ENCODE measurements at places on chromosomes 6 and 20. TPM values are rescaled to one million over a fixed set of nuclear protein-coding genes. Genes with fewer than 3 reads are reported as not detected.

RTN4IP1 gene
- total RNA-seq = 4.1 TPM

SLC35F1 gene
- 0.30 TPM for total RNA-seq

MMP24 gene
- 5.3 TPM for total RNA-seq

SLC35B3 gene
- 19.2 TPM for total RNA-seq

DNA sequence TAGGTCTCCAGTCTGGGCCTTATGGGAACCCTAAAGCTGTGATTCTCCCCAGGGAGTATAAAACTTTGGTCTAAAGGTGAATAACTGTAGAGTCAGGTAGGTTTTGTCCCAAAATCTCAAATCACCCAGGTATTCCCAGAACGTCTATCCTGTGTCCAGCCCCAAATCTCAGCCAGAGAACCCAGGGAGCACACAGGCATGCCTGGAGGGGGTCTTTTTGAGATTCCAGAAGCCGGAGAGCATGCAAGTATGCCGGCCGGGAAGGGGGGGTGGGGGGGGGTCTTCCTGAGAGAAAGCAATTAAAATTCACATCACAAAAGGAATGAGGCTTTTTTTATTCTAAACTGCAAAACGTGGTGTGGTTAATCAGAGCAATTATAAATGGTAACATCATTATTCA lies 210.0 kb downstream of the PTPRT start:
- H3K27ac ChIP-seq = no peak overlapping the region
- H3K27me3 ChIP-seq = no peaks in the 10 kb centered on the region
- no peak overlapping the region for H3K4me3 ChIP-seq
- DNase-seq = no peak
- no peaks in the 10 kb centered on the region for H3K36me3 ChIP-seq

RIN2 gene
- total RNA-seq = 101 TPM

- no peak overlapping the region for H3K4me3 ChIP-seq
- H3K27me3 ChIP-seq = no peaks in the 10 kb centered on the region
- H3K4me1 ChIP-seq = peaks cover 62% of the 10 kb centered on the region
- peaks cover 14% of the 10 kb centered on the region for H3K36me3 ChIP-seq
Measured at GRCh38 chr6:163459536-163459935, 45.0 kb downstream of the QKI start.

DNA sequence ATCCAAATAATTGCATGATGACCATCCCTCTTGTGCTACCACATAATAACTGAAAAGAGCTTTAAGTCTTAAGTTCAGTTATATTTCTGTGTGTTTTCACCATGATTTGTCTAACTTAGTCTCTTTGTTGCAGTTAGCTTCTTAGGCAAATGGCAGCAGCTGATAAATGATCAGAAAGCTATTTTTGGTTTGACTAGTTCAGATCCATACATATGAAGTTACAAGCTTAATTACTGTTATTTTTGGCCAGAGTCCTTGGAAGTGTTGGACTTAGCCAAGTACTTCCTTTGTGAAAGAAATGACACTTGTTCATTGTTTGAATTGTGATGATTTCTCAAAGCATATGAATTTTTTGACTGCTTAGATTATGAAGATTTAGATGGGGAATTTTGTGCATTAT lies 54.2 kb downstream of the HIVEP1 start:
- no peaks in the 10 kb centered on the region for H3K36me3 ChIP-seq
- H3K27me3 ChIP-seq = no peaks in the 10 kb centered on the region
- no peak overlapping the region for H3K4me3 ChIP-seq
- no peak overlapping the region for H3K27ac ChIP-seq

THEMIS gene
- total RNA-seq = 1.8 TPM

DNA sequence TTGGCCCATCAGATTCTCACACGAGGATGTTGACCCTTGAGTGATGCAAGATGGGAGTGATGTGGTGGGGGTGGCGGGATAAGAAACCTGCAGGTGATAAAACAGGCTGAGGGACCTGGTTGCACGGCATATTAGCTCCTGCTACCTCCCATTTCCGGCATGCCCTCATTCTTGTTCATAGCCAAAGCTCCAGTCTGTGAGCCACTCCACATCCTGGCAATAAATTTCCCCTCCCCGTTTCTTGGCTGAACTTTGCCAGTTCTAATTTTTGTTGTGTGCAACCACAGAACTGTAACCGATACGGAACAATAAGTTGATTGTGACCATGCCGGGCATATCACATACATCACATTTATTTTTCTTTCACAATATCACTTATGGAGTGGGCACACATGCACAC lies 41.6 kb upstream of the NFATC2 start:
- no peaks in the 10 kb centered on the region for H3K4me1 ChIP-seq
- H3K27me3 ChIP-seq = no peaks in the 10 kb centered on the region
- no peak overlapping the region for H3K4me3 ChIP-seq
- no peaks in the 10 kb centered on the region for H3K36me3 ChIP-seq
- H3K27ac ChIP-seq = no peak overlapping the region
- no peak for DNase-seq

DNA sequence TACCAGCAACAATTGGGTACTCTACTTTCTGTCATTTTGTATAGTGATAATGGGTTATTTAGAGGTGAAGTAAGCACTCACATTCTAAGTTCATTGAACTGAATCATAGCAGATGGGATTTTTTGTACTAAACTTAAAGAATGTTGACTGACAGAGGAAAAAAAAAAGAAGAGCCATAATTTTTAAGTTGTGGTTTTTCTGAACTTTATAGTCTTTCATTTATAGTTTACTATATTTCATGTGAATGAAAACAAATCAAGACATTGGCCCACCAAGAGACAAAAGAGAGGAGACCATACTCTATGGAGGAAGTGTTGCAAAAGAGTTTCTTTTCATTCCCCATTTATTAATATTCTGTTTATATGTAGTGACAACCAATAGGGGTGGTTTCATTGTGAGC lies 685.7 kb downstream of the BCKDHB start:
- no peaks in the 10 kb centered on the region for H3K27me3 ChIP-seq
- H3K4me3 ChIP-seq = no peak overlapping the region
- H3K36me3 ChIP-seq = no peaks in the 10 kb centered on the region
- H3K27ac ChIP-seq = no peak overlapping the region
- no peak for DNase-seq
- H3K4me1 ChIP-seq = no peaks in the 10 kb centered on the region

- peaks cover 41% of the 10 kb centered on the region for H3K4me1 ChIP-seq
- no peak overlapping the region for H3K27ac ChIP-seq
- H3K27me3 ChIP-seq = no peaks in the 10 kb centered on the region
- no peak for DNase-seq
Measured at GRCh38 chr6:161226009-161226964, 47.6 kb downstream of the AGPAT4 start.

- no peak for DNase-seq
- H3K4me3 ChIP-seq = no peak overlapping the region
- no peaks in the 10 kb centered on the region for H3K4me1 ChIP-seq
- no peak overlapping the region for H3K27ac ChIP-seq
Measured at GRCh38 chr6:101980924-101981323, 587.4 kb downstream of the GRIK2 start.

RNF146 gene
- total RNA-seq = 61.7 TPM

DNA sequence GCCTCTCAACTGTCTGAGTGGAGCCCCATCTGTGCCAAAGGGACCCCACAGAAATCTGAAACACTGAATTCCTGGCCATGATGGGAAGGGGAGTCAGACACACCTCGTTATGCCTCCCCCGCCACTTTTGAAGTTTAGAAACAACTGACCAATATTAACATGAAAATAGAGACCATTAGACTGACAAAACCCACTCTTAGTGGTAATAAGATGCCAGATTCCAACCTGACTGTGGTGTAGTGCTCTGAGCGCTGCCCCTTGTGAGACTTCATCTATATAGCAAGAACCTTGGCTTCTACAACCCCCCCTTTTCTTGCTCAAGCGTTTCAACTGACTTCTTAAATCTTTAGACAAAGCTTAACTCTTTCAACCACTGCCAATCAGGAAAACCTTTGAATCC lies 46.1 kb upstream of the UNC93A start:
- no peak for DNase-seq
- no peak overlapping the region for H3K4me3 ChIP-seq
- H3K27ac ChIP-seq = no peak overlapping the region
- H3K27me3 ChIP-seq = peaks cover 5% of the 10 kb centered on the region
- no peaks in the 10 kb centered on the region for H3K36me3 ChIP-seq
- no peaks in the 10 kb centered on the region for H3K4me1 ChIP-seq

DNA sequence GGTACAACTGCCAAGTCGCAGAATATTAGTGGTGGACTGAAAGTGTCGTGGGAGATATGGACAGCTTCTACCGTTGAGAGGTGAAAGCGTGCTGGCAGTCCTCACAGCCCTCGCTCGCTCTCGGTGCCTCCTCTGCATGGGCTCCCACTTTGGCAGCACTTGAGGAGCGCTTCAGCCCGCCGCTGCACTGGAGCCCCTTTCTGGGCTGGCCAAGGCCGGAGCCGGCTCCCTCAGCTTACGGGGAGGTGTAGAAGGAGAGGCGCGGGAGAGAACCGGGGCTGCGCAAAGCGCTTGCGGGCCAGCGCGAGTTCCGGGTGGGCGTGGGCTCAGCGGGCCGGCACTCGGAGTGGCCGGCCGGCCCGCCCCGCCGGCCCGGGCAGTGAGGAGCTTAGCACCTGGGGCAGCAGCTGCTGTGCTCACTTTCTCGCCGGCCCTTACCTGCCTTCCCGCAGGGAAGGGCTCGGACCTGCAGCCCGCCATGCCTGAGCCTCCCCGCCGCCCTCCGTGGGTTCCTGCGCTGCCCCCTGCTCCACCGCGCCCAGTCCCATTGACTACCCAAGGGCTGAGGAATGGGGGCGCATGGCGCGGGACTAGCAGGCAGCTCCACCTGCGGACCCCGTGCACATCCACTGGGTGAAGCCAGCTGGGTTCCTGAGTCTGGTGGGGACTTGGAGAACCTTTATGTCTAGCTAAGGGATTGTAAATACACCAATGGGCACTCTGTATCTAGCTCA lies 47.2 kb upstream of the MBOAT1 start:
- no peak overlapping the region for H3K27ac ChIP-seq
- no peaks in the 10 kb centered on the region for H3K4me1 ChIP-seq
- H3K4me3 ChIP-seq = no peak overlapping the region
- no peaks in the 10 kb centered on the region for H3K36me3 ChIP-seq
- no peak for DNase-seq
- H3K27me3 ChIP-seq = no peaks in the 10 kb centered on the region

DNA sequence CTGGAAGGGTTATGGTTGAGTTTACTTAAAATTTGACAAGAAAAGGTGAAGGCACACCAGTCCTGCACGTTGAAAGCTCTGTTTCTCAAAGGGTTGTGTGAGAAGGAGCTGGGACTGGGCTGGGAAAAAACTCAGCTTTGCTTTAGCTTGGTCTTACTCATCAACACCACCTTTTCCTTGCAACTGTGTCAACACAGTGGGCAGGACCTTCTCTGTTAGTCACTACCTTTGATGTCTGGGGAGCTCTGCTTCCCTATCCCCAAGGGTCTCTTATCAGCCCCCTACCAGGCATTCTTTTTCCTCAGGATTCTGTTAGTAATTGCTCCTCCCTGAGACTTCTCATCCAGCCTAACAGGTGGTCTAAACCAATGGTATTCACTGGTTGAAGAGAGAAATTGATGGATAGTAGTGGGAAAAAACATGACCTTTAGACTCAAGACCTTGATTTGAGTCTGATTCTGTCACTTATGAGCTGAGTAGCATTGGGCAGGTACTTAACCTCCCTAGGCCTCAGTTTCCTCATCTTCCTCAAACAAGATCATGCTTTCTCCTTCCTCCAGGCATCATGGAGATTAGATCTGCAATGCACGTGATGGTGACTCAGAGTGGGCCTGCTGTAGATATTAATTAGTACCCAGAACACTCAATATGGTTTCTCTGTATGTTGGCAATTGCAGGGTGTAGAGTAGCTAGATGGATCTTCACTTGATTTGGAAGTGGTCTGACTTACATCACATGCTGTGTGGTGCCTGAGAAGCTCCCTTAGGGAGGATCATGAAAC lies 17.2 kb upstream of the FOXA2 start:
- no peak overlapping the region for H3K4me3 ChIP-seq
- no peaks in the 10 kb centered on the region for H3K4me1 ChIP-seq
- H3K27me3 ChIP-seq = no peaks in the 10 kb centered on the region
- no peaks in the 10 kb centered on the region for H3K36me3 ChIP-seq

DNA sequence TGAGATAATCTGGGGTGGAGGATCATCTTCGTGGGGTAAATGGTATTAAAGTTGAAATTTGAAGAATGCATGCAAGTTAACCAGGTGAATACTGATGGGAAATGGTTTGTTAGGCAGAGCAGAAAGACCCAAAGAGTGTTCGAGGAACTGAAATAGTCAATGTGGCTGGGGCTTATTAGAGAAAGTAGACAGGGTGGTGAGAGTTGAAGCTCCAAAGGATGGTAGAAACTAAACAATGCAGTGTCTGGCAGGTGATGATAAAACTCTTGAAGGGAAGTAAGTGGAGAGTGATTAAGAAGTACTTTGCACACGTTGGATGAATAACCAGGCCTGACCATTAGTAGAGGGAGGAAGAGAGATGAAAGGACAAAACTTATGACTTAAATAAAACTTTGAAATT lies 39.8 kb upstream of the CENPW start:
- H3K4me3 ChIP-seq = no peak overlapping the region
- H3K36me3 ChIP-seq = no peaks in the 10 kb centered on the region
- no peak overlapping the region for H3K27ac ChIP-seq
- no peaks in the 10 kb centered on the region for H3K4me1 ChIP-seq

GRCh38 chr20:63567136-63567385 lies 7.0 kb downstream of the HELZ2 start:
- H3K27ac ChIP-seq = peak overlapping the region; percentile 58
- peaks cover 52% of the 10 kb centered on the region for H3K36me3 ChIP-seq

- H3K36me3 ChIP-seq = no peaks in the 10 kb centered on the region
- no peak overlapping the region for H3K4me3 ChIP-seq
- no peak overlapping the region for H3K27ac ChIP-seq
- H3K27me3 ChIP-seq = no peaks in the 10 kb centered on the region
- no peaks in the 10 kb centered on the region for H3K4me1 ChIP-seq
- no peak for DNase-seq
Measured at GRCh38 chr6:100979267-100979666, 98.1 kb upstream of the ASCC3 start.

DNA sequence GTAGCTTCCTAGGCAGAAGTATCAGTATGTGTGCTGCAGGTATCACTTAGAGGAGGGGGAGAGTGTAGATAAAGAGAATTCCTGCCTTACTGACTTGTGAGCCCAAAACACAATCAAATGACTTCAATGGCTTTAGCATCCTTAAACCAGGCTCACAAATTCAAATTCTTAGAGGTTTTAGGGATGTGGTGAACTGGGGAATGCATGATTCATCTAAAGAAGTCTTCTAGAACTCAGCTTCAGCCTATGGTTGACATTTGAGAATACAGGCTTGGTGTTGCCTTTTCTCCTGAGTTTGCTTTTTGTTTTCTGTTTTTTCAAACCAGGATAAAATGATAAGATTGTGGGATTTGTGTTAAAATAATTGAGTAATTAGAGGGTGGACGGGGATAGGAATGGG lies 14.4 kb downstream of the SNRPC start:
- H3K36me3 ChIP-seq = peaks cover 99% of the 10 kb centered on the region
- DNase-seq = no peak
- no peak overlapping the region for H3K4me3 ChIP-seq

ATP6V1G2 gene
- total RNA-seq = 1.6 TPM

GRCh38 chr6:30565772-30566171 lies 5.5 kb upstream of the ABCF1 start:
- no peak for DNase-seq
- H3K4me1 ChIP-seq = peaks cover 12% of the 10 kb centered on the region
- H3K27me3 ChIP-seq = no peaks in the 10 kb centered on the region
- H3K4me3 ChIP-seq = no peak overlapping the region

All from lower lobe of right lung (tissue), 2 donors.